Heart right ventricle (tissue), 16 donors: ENCODE measurements at places on chromosomes 1 and 21.

DNA sequence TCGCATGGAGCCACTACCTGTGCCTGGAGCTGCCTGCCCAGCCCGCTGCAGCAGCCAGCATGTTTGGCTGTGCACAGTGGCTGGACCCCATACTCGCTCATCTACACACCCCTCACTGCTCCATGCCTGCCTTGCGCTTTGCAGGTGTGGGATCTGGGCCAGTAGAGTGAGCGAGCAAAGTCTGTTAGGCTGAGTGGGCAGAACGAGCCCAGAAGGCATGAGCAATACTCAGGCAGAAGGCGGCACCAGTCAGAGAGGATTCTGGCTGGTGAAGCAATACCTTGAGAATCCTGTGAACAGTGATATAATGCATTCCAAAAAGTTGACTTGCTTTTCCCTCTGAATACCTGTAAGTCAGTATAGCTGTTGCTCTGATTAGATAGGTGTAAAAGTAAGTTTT, 816.4 kb downstream of the KCNT2 start:
- no peak overlapping the region for H3K27ac ChIP-seq
- no peaks in the 10 kb centered on the region for H3K36me3 ChIP-seq
- H3K4me3 ChIP-seq, result no peak overlapping the region
- H3K4me1 ChIP-seq, result no peaks in the 10 kb centered on the region
- H3K27me3 ChIP-seq, result no peaks in the 10 kb centered on the region

DNA sequence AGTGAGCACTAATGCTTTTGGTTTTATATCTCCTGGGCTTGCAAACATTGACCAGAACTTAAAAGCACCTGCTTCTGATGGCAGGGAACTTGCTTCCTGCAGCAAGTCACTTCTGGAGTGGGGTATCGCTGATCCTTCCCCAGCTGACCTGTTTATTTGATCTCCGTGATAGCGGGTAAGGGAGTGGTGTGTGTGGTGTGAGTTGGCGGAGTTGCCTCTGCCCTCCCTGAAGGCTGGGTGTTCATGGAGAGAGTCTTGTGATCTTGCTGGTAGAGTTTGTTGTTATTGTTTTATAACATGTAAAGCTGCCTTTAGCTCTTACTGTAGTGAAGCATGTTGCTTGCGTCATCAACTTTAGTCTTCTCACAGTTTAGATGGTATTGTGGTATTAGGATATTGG, 3.9 kb downstream of the MFN2 start:
- H3K4me1 ChIP-seq, result peaks cover 73% of the 10 kb centered on the region
- H3K27me3 ChIP-seq, result no peaks in the 10 kb centered on the region
- H3K27ac ChIP-seq, result peak overlapping the region; percentile 98

- H3K27ac ChIP-seq, result no peak overlapping the region
- no peaks in the 10 kb centered on the region for H3K27me3 ChIP-seq
- DNase-seq, result no peak
- no peaks in the 10 kb centered on the region for H3K4me1 ChIP-seq
- H3K36me3 ChIP-seq, result no peaks in the 10 kb centered on the region
These were observed 28.6 kb downstream of the CEP104 start for GRCh38 chr1:3828391-3828790.

- peaks cover 99% of the 10 kb centered on the region for H3K27me3 ChIP-seq
- H3K4me3 ChIP-seq, result peak overlapping the region; percentile 46
- peaks cover 10% of the 10 kb centered on the region for H3K4me1 ChIP-seq
- DNase-seq, result peak; percentile 60
- H3K27ac ChIP-seq, result peak overlapping the region; percentile 79
These were observed 1.4 kb upstream of the FOXD2 start for GRCh38 chr1:47436304-47436978.

GRCh38 chr1:41345434-41346075, 15.7 kb upstream of the FOXO6 start:
- H3K4me1 ChIP-seq, result no peaks in the 10 kb centered on the region
- no peaks in the 10 kb centered on the region for H3K27me3 ChIP-seq
- no peak overlapping the region for H3K4me3 ChIP-seq
- no peak for DNase-seq
- H3K36me3 ChIP-seq, result no peaks in the 10 kb centered on the region
- no peak overlapping the region for H3K27ac ChIP-seq

GRCh38 chr1:18781031-18781430, 78.4 kb downstream of the TAS1R2 start:
- peaks cover 36% of the 10 kb centered on the region for H3K27me3 ChIP-seq
- H3K36me3 ChIP-seq, result no peaks in the 10 kb centered on the region
- no peaks in the 10 kb centered on the region for H3K4me1 ChIP-seq
- H3K27ac ChIP-seq, result no peak overlapping the region

GRCh38 chr1:30649321-30649991, 73.9 kb downstream of the MATN1 start:
- DNase-seq, result no peak
- no peaks in the 10 kb centered on the region for H3K4me1 ChIP-seq
- H3K36me3 ChIP-seq, result no peaks in the 10 kb centered on the region
- no peak overlapping the region for H3K27ac ChIP-seq
- peaks cover 22% of the 10 kb centered on the region for H3K27me3 ChIP-seq

DNA sequence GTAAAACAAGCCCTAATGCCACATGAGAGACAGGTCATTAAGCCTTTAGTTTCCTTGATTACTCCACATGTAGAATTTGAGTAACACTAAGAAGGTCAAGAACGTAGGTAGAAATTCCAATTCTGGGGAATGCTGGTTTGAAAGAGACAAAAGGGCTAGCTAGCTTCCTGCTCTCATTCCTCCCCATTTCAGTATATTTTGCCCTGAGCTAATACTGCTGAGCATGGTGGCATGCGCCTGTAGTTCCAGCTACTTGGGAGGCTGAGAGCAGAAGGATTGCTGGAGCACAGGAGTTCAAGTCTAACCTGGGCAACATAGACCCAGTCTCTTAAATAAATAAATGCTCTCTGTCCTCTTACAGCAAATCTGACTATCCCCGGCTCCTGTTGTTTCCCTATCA, 12.8 kb downstream of the PRDX6 start:
- no peaks in the 10 kb centered on the region for H3K27me3 ChIP-seq
- H3K36me3 ChIP-seq, result peaks cover 49% of the 10 kb centered on the region
- H3K4me3 ChIP-seq, result no peak overlapping the region
- no peak for DNase-seq
